ENCODE measurements at places on chromosomes 3 and 15.

DNA sequence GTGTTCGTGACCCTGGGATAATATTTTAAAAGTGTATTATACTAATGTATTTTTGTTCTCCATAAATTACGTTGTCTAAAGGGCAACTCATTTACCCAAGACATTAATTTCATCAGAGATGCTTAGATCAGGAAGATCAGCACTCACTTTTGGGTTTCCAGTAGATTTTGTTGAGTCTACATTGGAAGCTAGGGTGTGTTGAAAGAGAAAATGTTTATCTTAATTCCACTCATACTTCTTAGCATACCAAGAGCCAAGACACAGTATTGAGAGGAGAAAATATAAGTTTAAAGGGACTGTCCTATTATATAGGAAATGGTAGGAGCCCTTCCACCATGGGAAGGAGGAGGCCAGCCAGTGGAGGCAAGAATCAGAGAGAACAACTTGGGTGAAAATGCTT, 412.9 kb upstream of the RGMA start:
- no peak for DNase-seq

GRCh38 chr15:82742134-82742533, 32.5 kb upstream of the AP3B2 start:
- DNase-seq, result no peak

GRCh38 chr15:43242616-43243015, 21.8 kb upstream of the EPB42 start:
- DNase-seq, result no peak

- DNase-seq, result no peak
These were observed 379.3 kb upstream of the CBLB start for GRCh38 chr3:106247902-106248684.

- no peak for DNase-seq
These were observed 31.6 kb downstream of the FAM227B start for GRCh38 chr15:49589030-49589429.

DNA sequence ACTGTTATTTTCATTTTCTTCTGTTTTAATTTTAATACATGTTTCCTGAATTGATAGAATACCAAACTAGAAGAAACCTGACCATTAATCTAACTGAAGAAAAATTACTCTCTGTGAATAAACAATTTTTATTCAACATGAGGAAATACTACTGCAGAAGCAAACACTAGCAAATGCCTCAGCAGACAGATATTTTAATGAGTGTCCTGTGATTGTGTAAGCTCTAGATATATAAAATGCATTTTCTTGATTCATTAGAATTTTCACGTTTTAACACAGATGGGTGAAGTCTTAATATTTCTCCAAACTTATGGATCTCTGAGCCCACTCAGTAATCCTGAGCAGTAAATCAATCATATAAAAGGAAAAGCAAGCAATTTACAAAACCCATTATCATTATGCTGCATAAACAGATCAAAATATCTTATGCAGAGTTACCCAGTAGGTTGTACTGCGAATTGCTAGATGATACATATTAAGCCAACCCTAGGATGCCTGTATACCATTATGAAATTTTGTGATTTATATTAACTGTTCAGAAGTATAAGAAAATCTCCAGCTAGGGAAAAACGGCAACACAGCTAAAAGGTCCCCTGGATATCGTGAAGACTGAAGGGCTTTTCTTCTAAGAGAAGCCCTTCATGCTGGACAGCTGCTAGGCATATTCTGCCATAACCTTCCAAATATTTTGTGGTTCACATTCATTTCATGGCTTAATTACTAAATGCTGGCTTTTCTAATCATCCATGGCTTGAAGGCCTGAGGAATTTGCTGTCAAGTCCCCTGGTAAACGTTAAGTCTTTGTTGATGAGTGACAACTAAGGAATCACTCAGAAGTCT, 157.7 kb upstream of the TGFBR2 start:
- no peak for DNase-seq

GRCh38 chr15:79924379-79924778, 27.6 kb upstream of the MTHFS start:
- DNase-seq, result no peak

- no peak for DNase-seq
These were observed 1.3 kb downstream of the RBPMS2 start for GRCh38 chr15:64774037-64774628.

DNA sequence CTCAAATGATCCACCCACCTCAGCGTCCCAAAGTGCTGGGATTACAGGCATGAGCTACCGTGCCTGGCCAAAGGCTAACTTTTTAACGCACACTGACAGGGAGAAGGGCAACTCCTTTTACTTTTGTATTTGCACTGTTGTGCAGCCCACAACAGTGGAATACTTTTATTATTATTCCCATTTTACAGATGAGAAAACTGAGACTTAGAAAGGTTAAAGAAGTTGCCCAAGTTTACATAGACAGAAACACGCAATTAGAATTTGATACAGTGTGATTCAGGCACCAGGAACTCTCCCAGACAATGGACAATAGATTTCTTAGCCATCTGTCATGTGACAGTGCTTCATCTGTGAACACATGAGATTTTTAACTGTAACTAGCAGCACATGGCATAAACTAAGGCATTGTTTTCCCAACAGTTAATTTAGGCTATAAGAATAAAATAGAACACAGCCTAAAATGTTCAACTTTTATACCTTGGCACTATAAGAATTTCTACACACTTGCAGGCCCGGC, 18.8 kb downstream of the STAG1 start:
- no peak for DNase-seq

DNA sequence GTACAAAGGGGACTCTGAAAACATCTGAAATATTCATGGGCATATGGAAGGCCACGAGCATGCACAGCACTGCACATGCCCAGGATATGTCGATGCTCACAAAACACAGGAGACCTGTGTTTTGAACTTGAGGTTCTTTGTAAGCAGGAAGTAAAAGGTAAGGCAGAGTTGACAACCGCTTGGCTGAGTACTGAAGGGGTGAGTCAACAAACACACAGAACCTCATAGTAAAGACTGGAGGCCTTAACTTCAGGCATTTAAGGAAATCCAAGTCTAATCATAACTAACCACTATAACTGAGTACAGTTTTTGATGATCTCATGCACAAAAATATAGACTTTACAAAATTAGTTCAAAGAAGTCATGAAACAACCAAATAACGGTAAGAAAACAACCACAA, 80.6 kb downstream of the MYO9A start:
- no peak for DNase-seq

- no peak for DNase-seq
These were observed 25.3 kb downstream of the TRAK1 start for GRCh38 chr3:42116466-42116865.

DNA sequence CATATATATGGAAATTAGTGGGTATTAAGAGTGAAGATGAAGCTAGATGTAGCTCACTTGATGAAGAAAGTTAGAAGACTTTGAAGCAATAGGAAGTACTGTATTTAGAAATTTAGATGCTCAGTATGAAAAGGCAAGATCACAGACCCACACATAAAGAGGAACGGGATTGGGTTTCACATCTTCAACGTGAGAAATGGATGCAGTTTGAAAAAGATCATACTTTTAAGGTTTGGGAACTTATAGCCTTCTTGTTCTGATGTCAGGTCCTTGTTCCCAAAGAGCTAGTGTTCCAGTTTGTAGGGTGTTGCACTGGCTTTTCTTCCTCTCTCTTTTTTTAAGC, 16.7 kb downstream of the AP3S2 start:
- DNase-seq, result no peak

DNA sequence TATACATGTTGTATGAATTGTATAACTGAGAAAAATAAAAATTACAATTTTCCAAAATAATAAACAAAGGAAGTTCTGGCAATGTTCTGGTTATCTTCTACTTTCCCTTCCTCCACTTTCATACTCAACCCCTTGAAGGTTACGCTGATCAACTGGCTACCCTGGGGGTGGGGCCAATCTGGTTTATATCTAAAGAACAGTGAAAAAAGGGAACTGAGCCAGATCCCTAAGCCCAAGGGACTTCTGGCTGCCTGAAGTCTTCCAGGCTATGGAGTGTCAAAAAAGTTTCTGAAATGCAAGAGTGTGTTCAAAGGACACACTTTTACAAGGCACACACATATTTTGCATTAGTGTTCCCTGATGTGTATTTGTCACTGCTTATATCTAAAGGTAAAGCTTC, 591.9 kb downstream of the ROBO1 start:
- DNase-seq, result no peak

GRCh38 chr3:14124223-14124614, 451 bp downstream of the CHCHD4 start:
- peak; percentile 46 for DNase-seq

DNA sequence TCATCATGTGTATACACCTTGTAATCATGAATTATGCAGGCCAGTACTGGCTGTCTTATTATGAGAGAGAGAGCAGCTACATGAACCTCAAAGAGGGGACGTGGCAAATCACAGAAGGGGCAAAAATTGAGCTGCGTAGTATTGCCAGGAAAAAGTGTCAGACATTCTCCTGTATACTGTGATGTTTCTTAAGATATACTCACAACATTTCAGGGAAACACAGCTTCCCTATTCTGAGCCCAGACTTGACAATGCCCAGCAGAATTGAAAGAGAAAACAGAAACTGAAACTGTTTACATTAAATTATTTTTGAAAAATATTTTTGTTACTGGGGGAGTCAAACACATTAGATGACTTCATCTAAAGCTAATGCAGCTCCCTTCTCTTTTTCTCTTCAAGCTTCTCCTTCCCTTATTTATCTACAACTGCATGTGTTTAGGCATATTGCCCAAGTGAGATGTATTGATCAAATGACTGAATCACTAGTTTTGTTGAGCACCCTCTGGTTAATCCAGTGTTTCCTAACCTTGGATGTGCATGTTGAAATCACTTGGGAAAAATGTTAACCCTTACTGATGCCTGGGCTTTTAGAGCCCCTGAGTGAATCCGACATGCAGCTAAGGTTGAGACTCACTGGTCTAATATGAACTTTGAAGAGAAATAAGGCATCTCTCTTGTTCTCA, 39.5 kb downstream of the CADPS start:
- no peak for DNase-seq

- DNase-seq, result peak; percentile 13
These were observed 551 bp downstream of the DNAJC13 start for GRCh38 chr3:132417695-132418411.

DNA sequence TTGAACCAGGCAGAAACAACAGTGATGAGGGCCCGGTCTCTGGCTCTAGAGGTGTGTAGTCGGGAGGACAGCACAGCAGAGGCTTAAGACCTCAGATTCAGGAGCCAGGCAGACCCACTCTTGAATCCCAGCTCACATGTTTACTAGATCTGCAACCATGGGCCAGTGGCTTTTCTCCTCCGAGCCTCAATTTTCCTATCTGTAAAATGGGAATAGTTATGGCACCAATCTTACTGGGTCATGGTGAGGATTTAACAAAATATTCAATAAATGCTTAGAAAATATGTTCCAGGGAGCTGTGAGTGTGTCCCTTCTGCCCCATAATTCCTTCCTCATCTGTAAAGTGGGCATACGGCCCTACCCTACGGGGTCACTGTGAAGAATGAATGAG, 506.9 kb downstream of the SHQ1 start:
- no peak for DNase-seq

DNA sequence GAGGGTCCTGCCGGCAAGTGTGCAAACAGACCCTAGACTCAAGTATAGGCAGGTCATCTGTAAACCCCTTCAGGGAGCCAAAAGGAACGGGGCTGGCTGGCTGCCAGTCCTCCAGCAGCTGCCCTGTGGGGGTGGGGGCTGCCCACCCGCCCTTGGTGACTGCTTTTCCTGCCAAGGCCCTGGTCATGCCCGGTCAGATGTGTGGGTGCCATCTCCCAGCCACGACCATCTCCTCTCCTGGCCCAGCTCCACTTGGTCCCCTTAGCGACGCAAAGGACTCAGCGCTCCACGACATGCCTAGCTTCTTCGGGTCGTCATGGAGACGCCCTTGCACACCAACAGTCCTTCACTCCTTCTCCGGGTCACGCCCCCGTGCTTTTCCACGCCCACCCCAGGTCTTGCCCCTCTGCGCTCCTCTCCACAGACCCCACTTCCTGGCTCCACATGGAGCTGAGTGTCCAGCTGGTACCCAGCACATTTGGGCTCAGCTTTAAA, 2.4 kb downstream of the MUC4 start:
- no peak for DNase-seq

- no peak for DNase-seq
These were observed 21.7 kb upstream of the ABHD10 start for GRCh38 chr3:111956995-111957734.

- DNase-seq, result no peak
These were observed 41.7 kb upstream of the B3GNT5 start for GRCh38 chr3:183211352-183211751.

GRCh38 chr3:124292329-124292728, 300.4 kb upstream of the ROPN1 start:
- no peak for DNase-seq

GRCh38 chr3:64918989-64919388, 231.2 kb upstream of the ADAMTS9 start:
- DNase-seq, result no peak

GRCh38 chr3:24493746-24494617, 668 bp downstream of the THRB start:
- DNase-seq, result no peak

- no peak for DNase-seq
These were observed 1.3 kb downstream of the MINAR1 start for GRCh38 chr15:79433276-79433990.

- DNase-seq, result no peak
These were observed 111.3 kb downstream of the BBX start for GRCh38 chr3:107634099-107634489.

- no peak for DNase-seq
These were observed 178.6 kb upstream of the TRIM42 start for GRCh38 chr3:140499114-140499757.

DNA sequence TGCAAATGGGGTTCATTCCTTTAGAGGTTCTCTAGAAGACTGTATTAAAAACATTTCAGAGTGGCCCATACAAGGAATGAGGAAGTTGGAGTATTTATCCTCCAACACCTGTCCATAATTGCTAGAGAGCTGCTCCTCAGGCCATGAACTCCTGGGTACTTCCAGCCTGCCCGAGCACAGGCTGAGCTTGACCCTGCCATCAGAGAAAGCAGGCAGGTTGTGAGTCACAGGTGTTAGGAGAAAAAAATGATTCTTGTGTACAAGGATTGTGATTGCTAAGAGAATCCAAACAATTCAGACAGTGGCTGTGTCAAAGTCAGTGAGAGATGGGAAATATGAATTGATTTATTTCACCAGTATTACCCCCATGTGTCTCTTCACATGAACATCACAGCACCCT, 156.8 kb upstream of the GADL1 start:
- DNase-seq, result no peak

GRCh38 chr3:171417137-171417536, 43.1 kb downstream of the TNIK start:
- no peak for DNase-seq
